NCI-H1417 treated with DMSO at 0.1 percent for 48 hours (cell line): ENCODE measurements at places on chromosomes 6 and 20.

DNA sequence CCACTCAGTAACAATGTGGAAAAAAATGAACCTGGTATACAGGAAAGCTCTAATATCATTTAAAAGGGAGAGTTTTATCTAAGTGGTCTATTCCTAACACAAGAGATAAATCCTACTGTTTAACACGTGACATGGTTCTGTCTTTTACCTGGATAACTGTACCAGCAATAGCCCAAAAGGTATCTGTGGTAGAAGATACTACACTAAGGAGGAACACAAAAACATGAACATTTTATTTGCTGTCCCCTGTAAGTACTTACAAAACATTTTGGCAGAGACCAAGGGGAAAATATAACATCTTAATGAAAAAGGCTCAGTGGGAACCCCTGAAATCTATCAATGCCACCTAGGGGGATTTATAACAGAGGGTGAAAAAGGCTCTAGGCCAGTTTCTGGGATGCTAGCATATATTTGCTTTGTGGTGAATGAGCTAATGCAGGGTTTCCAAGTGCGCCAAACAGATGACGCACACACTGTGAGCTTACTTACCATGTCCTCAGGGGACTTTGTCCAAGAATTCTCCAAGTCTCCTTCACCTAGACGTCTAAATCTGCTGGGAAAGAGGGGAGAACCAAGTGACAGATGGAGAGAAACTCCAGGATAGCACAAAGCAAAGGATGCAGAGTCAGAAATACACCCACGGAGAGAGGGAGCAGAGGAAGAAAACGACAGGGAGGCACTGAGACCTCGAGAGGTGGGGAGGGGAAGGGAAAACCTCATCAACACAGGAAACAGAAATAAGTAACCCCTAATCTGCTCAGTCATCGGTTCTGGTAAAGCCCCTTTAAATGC lies 147.9 kb upstream of the PRND start:
- no peak for DNase-seq

GRCh38 chr20:51732096-51732791 lies 35.9 kb downstream of the ATP9A start:
- no peak for DNase-seq

DNA sequence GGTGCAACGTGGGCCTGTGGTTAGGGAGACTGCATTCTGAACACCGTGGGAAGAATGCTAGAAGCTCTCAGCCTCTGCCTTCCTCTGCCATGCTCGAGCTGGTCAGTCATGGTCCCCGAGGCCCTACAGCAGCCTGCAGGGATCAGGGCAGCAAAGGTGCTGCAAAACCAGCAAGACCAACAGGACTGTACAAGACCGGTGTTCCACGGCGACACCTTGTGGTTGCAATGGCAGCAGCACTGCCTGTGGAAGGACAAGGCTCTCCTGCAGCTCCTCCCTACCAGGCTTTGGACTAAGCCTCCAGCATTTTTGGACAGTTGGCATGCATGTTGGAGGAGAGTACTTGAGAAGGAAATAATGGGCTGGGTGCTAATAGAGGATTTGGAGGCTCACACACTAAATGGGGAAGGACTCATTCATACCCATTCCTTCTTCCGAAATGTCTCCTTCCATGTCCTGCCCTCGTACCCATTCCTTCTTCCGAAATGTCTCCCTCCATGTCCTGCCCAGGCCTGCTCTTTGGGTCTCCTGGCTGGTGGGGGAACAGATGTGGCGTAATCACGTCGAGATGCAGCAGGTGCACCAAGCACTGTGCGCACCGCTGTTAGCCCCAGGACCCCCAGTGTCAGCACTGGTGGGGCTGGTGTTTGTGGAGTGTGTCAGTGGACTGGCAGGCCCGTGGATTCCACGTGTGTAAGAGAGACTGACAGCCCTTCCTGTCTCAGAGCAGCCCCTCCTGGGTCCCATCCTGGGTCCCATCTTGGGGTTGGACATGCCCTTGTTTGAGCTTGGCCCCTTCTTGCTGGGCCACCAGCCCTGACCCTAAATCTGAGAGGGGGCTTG lies 18.6 kb upstream of the MYT1 start:
- no peak for DNase-seq

- no peak for DNase-seq
Measured at GRCh38 chr6:89887452-89888137, 6.7 kb upstream of the GJA10 start.

GRCh38 chr20:53592992-53593465 lies 610 bp downstream of the ZNF217 start:
- DNase-seq, result no peak

DNA sequence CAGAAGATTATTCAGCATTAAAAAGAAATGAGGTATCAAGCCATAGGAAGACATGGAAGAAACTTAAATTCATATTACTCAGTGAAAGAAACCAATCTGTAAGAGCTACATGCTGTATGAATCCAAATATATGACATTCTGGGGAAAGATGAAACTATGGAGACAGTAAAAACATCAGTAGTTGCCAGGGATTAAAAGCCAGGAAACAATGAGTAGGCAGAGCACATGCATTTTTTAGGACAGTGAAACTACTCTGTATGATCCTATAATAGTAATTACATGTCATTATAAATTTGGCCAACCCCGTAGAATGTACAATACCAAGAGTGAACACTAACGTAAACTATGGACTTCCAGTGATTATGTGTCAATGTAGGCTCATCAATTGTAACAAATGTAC lies 92.8 kb upstream of the RNF217 start:
- DNase-seq, result no peak

GRCh38 chr6:225121-225721 lies 67.1 kb upstream of the DUSP22 start:
- DNase-seq, result no peak

GRCh38 chr6:78835817-78836216 lies 31.5 kb upstream of the IRAK1BP1 start:
- DNase-seq, result no peak

- no peak for DNase-seq
Measured at GRCh38 chr6:14948586-14949245, 297.2 kb upstream of the JARID2 start.

GRCh38 chr6:38131527-38131965 lies 312.0 kb downstream of the ZFAND3 start:
- DNase-seq, result no peak

DNA sequence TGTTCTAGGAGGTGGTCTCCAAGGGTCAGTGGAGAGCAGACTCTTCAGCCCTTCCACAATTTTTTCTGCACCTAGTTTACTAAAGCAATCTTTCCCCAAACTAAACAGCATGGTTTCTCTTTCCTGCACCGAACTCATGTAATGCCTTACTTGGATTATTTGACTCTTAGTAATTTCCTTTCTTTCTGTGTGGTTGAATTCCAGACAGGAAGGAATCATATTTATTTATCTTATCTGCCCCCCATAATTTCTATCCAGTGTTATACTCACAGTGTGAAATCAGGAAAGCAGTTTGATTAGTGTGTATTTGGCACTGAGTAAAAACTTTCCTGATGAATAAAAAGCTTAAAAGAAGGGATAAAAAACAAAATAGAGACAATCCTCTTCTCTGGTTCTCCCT lies 140.3 kb upstream of the STMND1 start:
- DNase-seq, result no peak

DNA sequence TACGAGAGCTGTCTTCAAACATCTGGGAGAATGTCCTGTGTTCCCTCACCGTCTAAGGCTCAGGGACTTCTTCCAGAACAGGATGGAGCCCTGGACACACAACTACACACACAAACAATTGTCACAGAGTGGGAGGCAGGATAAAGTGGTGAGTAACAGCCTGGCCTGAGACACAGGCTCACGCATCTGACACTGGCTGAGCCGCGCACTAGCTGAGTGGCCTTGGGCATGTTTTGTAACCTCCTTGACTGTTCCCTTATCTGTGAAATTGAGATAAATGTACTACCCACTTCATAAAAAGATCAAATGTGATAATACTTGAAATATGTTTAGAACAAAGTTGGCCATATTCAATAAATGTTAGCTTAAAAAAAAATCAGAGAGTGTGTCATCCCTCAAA lies 132.4 kb upstream of the ARMC2 start:
- no peak for DNase-seq

GRCh38 chr6:34129753-34130152 lies 16.1 kb downstream of the GRM4 start:
- no peak for DNase-seq

DNA sequence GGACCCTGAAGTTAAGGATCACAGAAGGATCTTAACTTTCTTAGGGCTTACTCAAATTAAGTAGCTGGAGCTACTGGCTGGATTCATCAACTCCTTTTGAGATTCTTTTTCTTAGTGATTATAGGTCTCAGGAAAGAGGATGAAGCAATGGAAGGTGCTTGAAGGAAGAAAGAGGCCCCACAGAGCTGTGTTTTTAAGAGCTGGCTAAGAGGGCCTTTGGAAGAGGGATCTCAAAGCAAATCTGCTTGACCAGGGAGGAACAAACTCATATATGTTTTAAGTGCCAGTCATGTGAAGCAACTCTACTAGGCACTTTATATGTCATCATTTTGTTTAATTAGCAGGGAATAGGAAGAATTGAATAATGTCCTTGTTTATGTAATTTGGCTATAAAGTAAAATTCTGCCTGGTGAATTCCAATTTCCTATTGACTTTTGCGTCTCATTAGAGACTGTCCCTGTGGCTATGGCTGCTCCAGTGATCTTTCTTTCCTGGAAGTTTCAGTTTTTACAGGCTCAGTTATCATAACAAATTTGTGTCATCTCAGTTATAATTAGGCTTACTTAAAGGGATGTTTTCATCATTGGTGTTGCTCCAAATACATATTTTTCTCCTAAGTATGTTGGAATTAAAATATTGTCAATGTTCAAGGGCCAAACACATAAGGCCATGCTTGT lies 222.8 kb upstream of the CITED2 start:
- no peak for DNase-seq

GRCh38 chr6:168159506-168159905 lies 80.5 kb upstream of the FRMD1 start:
- no peak for DNase-seq

GRCh38 chr20:24966317-24967012 lies 17.4 kb downstream of the CST7 start:
- no peak for DNase-seq

- DNase-seq, result no peak
Measured at GRCh38 chr6:111715321-111715720, 109.6 kb upstream of the TRAF3IP2 start.

DNA sequence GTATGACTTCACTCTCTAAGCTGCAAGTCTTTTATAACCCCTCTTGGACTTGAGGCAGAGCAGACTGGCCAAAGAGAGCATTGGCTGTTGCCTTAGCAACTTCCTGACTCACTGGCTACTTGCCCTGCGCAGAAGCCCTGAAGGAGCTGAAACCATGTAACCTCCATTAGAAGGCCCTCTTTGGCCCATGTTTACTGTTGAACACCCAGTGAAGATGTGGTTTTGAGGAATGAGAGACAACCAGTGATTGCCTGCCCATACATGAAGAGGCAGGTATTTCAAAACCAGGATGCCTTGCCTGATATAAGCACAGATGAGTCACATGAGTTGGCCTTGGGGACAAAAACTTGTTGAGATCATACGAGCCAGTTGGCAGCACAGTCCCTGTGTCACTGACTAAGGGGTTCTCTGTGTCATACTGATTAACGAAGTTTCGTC lies 182.5 kb downstream of the EDN1 start:
- no peak for DNase-seq

DNA sequence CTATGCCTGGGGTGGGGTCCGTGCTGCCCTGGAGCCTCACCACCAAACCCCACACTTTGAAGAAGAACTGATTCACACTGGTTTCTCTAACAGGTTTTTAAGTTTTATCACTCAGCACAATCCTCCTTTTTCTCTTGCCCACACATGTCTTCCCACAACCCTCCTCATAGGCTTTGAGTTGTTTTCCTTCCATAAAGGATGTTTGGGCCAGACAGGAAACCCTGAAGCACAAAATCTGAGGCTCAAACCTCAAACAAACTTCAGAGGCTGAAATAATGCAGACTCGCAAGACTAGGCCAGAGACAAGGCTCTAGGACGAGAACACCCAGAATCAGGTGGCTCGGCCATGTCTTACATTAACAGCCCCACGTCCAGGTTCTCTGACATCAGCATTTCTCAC lies 35.3 kb downstream of the EZR start:
- no peak for DNase-seq

DNA sequence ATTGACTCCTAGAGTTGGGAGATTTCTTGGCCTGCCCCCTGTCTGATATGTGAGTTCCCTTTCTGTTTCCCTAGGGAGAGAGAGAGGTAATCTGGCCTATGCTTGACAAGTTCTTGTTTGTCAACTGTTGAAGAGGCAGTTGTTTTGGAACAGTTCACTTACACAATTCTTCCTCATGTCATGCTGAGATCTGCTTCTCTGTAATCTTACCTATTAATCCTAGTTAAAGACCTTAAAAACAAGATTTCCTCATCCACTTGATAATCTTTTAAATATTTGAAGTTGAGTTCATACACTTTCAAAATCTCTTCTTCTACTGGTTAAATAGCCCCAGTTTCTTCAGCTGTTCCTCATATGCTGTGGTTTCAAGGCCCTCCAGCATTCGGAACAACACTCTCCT lies 89.9 kb downstream of the FIG4 start:
- no peak for DNase-seq

DNA sequence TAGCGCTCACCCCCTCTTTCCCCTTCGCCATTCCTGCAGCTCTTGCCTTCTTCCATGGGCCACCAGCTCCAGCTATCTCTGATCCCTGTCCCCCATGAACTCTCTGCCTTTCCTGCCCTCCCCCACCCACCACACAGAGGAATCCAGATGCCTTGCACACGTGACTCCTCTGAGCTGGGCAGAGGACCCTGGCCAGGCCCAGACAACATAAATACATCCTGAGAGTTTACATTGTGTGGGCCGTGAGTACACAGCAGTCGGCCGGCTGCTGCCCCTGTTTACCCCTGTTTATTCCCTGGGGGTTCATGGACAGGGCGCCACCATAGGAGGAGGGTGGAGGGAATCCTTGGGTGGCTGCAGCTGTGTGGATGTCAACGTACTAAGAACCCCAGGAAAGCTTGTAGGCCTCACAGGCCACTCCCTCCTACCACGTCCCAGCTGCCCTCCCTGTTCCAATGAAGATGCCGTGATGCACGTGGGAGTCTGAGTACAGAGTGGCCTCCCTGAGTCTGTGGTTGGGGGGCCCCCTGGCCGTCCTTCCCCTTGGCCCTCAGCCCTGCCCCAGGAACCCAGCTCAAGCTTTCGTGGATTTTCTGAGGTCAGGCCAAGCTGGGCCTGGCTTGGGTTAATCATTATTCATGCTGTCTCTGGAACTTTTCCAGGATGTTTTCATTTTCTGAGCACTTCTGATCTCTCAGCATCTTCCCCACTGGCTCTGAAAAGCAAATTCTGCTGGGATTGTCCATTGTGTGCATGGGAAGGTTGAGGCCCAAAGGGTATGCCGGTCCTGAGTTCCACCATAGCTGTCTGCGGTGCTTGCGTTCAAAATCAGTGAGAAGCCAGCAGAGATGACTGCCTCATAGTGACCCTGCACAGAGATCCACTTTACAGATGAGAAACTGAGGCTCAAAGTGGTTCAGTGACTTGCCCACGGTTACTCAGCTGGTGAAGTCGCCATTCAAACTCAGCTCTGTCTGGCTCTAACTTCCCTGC lies 136.3 kb downstream of the MRPL14 start:
- no peak for DNase-seq

- DNase-seq, result peak; percentile 91
Measured at GRCh38 chr6:151004383-151005024, 139.0 kb downstream of the MTHFD1L start.
